ENCODE measurements at places on chromosomes 12 and 14.

DNA sequence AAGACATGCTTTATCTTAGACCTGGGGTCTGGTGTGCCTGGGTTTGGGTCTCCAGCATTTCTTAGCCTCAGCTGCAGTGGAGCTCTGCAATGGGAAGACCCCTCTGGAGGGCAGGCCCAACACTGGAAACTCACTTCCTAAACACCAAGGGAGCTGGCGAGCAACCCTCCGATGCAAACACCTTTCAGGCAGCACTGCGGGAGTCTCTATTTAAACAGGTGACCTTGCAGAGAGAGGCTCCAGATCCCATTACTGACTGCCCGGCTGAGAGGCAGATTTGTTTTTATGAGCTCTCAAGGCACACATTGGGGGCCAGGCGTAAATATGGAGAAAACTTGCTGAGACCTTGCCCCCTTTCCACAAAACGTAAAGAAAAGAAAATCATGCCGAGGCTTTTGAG lies 195.5 kb downstream of the PAX9 start:
- DNase-seq, result no peak

DNA sequence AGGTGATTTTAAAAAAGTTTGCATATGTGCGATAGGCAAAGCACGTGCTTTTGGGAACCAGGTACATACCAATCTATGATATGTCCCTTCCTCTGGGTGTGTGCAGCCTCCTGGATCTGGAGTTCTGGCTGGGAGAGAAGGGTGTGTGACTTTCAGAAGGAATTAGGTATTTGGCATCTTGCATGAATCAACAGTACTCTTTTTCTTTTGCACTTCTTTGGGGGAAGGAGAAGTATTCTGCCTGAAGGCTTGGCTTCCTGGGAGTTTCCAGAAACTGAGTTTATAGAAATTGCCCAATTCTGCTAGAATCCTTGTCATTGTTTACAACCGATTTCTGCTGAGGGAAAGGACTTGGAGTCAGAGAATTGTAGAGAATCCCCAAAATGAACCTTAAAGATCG lies 2.9 kb upstream of the CLMN start:
- DNase-seq, result no peak

DNA sequence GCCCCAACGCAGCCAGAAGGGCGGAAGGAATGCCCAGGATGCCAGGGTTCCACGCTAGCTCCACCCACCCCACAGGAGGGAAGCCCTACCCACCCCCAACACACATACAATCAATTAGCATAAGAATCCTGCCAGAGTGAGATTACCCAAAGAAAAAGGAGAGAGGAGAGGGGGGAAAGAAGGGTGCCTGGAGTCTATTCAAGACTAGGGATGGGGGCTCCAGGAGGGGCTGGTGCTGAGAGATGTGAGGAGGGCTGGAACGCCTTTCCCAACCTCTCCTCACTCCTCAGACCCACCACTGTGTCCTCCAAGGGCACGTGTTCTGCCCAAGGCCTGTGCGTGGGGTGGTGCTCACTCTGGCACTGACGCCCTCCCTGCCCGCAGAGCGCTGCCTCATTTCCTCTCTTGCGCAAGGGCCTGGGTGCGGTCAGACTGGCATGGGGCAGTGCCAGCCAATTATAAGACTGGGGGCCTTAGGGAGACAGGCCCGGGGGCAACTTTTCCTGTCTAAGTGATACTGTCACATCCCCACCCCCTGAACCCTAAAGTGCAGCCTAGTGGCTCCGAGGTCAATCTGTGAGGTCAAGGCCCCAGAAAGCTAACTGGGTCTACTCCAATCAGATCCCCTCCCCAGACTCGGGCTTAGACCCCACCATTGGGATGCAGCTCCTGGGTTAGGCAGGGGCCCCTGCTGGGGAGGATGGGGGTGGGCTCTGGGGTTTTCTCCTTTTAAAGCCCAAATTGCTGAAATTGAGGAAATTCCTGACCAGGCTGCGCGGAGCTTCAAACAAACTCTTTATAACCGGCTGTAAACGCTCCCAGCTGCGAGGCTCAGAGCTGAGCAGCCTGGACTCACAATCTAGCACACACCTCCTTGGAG lies 10.2 kb upstream of the ITGB7 start:
- no peak for DNase-seq

DNA sequence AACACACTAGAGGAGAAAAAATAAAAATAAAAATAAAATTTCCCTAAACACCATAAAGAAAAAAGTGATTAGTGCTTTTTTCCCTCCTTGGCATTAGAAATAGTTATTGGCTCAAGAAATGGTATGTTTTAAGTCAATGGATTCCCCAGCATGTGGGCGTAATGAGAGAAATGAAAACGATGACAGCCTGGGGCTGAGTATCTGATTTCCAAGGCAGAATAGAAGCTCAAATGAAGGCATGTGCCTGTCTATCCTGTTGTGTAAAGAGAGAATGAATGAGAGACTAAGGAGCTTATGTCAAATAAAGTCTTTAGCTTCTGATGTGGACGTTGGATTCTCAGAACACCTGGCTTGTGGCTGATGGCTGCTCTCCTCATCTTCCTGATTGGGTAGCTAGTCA lies 1408.4 kb upstream of the TMEM132C start:
- no peak for DNase-seq

DNA sequence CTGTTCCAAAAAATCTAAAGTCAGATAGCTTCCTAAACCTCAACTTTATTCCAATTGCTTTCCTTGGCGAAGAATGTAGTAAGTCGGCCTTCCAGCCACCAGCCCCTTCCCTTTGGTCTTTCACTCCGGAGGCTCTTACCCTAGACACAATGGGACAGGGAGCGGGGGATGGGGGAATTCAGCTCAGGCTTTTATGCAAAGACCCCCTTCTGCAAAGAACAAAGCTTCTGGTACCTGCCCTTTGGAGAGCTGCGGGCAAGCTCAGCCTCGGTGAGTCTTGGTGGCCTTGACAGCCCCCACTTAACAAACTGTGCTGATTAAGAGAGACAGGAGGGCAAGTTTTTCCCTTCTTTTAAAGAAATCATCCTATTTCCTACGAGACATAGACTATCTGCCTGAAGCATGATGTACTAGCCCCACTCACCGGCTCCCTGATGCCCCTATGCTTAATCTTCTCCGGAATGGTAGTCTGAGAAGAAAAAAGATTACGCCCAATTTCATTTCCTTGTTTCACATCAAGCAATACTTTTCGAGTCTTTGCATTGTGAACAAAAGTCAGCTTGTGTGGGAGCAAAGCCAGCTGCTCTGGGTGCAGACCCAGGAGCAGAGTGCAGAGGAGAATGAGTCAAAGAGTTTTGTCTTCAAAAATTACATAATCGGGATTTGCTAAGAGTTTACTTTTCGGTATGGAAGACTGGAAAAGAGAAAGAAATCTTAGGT lies 1.5 kb upstream of the NANOG start:
- DNase-seq, result no peak

DNA sequence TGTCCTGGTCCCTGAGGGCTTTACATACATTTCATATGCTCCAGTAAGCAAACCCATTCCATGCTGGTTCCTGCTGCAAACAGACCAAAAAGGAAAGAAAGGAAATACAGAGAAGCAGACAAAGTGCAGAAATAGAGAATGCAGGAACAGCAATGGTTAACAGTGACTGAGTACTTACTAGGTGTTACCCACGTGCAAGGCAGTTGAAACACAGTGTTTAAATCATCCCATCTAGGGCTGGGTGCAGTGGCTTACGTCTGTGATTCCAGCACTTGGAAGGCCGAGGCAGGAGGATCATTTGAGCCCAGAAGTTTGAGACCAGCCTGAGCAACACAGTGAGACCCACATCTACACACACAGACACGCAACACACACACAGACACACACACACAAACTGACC lies 21.2 kb upstream of the NINJ2 start:
- DNase-seq, result no peak

DNA sequence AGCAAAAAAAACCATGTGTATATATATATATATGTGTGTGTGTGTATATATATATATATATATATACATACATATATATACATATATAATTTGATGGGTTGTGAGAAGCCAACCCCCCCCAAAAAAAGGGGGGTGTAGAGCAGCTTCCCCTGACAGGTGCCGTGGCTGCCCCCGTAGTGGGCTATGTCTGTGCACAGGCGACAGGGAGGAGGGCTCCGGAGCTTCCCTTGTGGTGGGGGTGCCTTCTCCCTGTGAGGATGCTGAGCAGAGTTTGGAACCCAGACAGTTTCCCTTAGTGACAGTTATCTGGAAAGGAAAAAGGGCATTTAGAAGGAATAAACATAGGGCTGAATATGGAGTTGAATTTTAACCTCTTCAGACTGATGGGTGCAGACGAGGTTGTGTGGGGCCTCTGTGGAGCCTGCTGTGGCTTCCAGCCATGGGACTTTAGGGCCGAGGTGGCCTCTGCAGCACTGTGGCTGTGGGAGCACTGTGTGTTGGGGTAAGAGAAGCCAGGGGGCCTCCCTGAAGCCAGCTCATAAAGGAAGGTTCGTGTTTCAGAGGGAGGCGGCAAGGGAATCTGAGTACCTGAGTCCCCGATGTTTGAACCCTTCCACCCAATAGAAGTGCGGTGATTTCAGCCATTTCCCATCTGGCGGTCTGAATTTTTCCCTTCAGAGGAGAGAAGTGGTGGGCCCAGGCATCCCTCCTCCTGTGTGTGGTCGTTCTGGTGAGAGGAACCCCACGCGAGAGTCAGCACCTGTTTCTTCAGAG lies 19.8 kb downstream of the XRCC3 start:
- no peak for DNase-seq

- DNase-seq, result no peak
Measured at GRCh38 chr12:132516095-132517012, 26.4 kb downstream of the FBRSL1 start.

DNA sequence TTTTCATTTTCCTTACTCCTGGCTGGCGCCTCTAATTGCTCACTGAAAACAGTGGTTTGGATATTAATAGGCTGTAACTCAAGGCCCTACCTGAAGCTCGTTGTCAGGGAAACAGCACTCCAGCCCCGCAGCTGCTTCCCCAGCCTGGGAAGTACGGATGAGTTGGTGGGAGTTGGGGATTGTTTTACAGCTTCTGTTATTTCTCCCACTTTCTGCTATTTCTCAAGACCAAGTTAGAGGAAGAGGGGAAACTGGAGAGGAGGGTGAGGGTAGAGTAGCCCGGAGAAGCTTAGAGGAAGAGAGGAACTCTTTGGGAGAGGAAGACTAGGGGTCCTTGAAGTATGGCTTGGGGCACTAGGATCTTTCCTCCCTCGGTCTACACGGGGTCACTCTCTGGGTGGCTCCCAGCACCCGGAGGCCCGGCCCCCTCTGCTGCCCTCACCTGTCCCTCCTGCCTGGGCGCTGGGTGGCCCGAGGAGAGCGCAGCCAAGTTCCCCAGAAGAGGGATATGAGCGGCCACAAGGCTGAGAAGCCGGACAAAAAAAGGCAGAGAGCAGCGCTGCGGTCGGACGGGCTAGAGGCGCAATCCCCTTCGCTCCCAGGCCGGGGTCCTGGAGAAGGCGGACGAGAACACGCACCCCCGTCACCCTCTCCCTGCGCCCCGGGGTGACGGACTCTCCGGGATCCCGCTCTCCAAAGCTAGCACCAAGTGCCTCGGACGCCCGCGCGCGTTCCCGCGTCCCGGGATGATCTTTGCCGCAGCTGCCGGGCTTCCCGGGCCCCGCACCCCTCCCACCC lies 671 bp downstream of the SPTB start:
- no peak for DNase-seq

DNA sequence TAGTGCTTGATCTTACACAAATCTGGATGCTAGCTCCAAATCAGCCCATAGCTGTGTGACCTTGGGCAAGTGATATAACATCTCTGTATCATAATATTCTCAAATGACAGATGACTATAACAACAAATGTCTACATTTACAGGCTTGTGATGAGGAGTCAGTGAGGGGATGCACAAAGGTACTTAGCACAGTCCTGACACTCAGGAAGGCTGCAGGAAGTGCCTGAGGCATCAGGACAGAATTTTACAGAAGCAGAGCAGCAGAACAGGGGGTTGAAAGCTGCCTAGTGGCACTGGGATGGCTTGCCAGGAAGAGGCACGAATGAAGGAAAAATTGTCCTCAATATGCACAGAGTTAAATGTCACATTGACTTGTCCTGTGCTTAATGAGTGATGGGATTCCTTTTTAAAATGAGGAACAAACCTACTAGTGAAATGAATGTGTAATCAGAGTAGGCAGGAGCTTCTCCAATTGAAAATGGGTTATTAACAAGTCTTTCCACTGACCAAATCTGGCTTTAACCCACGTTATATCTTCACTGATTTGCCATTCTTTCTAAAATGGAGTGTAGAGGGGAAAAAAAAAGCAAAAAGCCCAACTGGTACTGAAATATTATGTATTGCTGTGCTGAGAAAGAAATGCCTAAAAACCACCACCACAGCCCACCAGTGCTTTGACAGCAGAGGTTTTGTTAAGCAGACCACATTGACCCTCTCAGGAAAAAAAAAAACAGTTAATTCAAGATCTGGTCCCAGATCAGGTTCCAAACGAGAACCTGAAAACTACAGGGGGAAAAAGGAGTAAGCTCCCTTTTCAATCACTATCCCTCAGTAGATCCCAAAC lies 11.6 kb downstream of the BTG1 start:
- no peak for DNase-seq

- no peak for DNase-seq
Measured at GRCh38 chr12:58566599-58566998, 353.7 kb downstream of the LRIG3 start.

DNA sequence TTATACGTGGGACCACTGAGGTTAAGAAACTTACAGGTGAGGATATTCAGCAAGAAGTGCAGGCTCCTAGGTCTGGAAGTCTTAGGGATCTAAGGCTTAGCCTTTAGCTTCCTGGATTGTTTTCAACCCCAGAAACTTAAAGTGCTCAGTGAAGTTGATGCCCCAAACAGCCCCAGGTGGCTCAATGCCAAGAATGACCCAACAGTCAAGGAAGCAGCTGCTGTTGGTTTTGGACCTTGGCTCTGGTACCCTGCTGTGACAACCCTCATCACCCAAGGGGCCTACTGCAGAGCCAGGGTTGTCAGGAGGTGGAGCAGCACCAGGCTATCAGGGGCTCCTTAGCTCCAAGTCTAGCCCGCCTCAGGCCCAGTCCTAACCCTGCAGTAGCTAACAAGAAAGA lies 36.8 kb downstream of the VDR start:
- DNase-seq, result no peak

DNA sequence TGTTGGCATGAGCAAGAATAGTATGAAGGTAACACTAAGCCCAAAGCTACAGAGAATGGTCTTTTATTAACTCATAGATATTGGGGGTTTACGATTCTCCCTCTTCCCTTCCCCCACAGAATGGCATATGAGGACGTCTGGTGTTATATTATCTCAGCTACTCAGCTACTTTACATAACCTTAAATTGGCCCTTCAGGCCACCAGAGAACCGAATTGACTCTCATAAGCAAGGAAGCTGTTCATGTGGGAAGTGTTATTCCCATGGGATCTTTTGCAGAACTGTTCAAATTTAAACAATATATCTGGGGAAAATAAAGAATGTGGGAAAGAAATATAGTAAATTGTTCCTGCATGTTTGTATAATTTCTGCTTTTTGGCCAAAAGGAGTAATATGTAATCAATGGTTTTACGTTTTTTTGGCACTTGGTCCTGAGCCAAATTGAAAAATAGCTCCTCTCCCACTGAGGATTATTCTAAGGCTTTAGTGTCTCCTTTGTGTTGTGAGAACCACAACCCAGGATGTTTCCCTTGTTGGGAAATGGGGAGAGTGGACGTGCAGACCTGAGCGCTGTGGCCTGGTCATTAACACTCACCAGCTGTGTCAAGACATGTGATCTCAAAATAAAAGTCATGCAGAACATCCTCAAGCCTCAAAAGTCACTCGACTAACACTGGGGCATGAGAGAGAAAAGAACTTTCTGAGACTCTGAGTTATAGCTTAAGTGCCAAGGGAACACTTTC lies 31.8 kb upstream of the CMAS start:
- DNase-seq, result no peak

All from stimulated activated CD8-positive, alpha-beta memory T cell treated with anti-CD3 and anti-CD28 coated beads, Interleukin-2, amount 100 ng/mL, for 1 hour (primary cell).